ENCODE measurements at places on chromosomes 6 and 20.

GRCh38 chr6:97591955-97592354, 308.9 kb upstream of the MMS22L start:
- DNase-seq, result no peak

- DNase-seq, result no peak
Observed at GRCh38 chr6:6695625-6696276, 107.2 kb downstream of the LY86 start.

GRCh38 chr20:63397155-63397843, 36.1 kb upstream of the CHRNA4 start:
- no peak for DNase-seq

DNA sequence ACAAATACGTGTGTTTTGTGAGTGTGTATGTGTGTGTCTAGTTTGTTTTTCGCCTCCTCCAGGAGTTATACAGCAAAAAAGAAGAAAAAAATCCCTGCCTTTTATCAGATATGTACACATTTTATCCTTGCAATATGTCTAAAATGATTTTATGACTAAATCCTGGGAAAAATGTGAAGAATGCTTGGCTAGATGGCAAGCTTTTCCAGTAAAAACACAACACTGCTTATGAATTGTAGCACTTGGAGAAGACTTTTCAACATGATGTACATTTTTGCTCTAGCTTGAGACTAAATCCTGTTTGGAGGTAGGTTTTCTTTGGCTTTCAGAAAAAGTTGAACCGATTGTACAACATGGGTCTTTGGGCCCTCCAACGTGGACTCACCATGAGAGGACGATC, 160.2 kb downstream of the GMPR start:
- no peak for DNase-seq

- no peak for DNase-seq
Observed at GRCh38 chr6:89637960-89638319, 607 bp downstream of the LYRM2 start.

GRCh38 chr6:31622684-31623091, 2.2 kb downstream of the PRRC2A start:
- DNase-seq, result no peak

- DNase-seq, result no peak
Observed at GRCh38 chr6:35435074-35435837, 16.9 kb upstream of the FANCE start.

GRCh38 chr6:167487749-167488664, 163.1 kb downstream of the TTLL2 start:
- no peak for DNase-seq

GRCh38 chr6:42781546-42781795, 381 bp upstream of the BICRAL start:
- DNase-seq, result no peak

GRCh38 chr20:54477191-54477955, 2.0 kb downstream of the DOK5 start:
- DNase-seq, result no peak

DNA sequence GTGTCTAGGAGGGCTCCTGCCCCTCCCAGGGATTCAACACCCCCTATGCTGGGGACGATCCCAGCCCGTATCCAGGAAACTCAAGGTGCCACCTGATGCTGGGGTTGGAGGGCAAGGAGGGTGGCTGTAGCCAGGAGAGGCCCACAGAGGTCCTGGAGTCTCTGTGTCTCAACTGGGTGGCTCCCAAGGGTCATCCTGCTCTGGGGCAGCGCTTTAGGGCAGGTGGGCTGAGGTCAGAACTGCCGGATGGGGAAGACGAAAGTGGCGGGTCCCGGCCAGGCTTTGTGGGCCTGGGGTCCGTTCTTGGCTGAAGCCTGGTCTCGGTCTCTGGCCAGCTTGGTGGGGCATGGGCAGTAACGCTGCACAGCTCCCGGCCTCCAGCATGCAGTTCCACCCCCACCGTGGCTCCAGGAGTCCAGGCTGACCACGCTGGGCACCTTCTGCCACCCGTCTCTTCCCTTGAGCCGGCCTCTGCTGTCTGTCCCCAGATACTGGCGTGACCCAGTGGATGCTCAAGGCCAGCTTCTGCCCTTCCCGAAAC, 2.8 kb upstream of the COL20A1 start:
- no peak for DNase-seq

DNA sequence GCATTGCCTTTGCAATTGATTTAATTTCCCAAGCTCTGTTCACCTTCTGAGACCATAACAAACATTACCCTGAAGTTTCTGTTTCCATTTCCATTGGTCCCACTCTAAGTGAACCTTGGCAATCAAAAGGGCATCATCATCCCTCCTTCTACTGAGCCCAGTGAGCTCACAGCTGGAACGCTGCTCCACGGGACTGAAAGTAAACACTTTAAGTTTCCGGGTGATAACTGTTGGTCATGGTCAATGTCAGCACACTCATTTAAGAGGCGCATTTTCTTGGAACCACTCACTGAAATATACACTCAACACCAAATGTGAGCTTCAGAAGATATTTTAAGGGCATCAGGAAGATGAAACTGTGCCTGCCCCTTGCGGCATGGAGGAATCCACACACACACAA, 37.1 kb upstream of the RPS6KA2 start:
- DNase-seq, result no peak

DNA sequence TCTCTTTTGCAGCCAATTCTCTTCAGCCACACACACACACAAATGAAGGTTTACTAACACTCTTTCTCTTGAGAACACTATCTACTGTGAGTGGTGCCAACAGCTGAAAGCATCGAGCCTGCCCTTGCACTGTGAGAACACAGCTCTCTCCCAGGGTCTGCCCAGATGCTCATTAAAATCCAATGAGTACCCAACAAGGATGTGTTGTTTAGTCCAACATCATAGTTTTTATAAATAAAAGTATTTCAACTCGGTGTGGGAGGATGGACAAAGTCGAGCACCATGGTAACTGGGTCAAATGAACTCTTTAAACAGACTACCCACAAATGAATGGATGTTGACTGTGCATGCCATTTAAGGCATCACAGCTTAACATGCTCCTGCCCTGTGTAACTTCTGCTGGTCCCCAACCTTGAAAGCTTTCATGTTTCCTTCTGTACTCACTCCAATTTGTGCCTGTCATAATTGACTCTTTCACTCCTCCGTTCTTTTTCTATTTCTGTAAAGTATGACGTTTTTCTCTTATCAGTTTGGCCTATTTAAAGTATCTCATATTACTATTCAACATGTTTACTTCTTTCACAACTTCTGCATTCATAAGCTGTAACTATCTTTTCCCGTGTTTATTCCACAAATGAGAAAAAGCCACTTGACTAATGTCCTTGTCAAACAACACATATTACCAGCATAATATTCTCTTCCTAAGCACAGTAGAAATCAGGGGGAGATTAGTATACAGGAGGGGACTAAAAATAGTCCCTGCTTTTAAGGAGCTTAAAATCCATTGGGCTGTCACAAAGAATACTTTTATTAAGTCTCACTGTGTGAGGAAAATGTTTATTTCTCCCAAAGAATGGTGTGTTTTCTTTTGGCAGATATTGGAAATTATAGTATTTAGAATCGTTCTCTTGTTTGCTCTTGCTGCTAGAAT, 215.4 kb downstream of the RFPL4B start:
- no peak for DNase-seq

- DNase-seq, result no peak
Observed at GRCh38 chr6:96876886-96877545, 20.7 kb downstream of the NDUFAF4 start.

- DNase-seq, result no peak
Observed at GRCh38 chr6:76792394-76792793, 670.9 kb downstream of the HTR1B start.

Measured in stimulated activated CD8-positive, alpha-beta memory T cell treated with anti-CD3 and anti-CD28 coated beads, Interleukin-2, amount 100 ng/mL, for 48 hours (primary cell).